ENCODE measurements at places on chromosomes 11 and 22.

DNA sequence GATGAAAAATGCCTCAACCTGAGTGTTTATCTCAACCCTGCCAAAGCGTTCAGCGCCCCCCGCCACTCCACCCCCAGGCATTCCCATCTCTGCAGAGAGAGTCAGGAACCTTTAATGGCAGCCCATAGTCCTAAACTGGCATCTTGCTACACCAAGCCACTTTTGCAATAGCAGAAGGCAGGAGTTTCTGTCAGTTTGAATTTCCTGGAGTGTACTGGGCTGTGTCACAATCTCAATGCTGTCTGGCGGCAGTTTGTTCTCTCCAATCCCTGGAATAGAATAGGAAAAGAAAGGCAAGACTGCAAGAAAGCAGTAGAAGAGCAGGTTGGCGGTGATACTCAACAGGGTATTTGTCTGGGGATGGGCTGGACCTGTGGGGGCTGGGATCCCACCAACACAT is 32.9 kb upstream of the FLI1 start:
- DNase-seq, result no peak

GRCh38 chr11:119586181-119586580 is 142.8 kb downstream of the NECTIN1 start:
- DNase-seq, result no peak

GRCh38 chr11:6635082-6635932 is 16.1 kb upstream of the TPP1 start:
- DNase-seq, result peak; percentile 34

GRCh38 chr11:126113515-126113957 is 50.9 kb upstream of the CDON start:
- peak; percentile 84 for DNase-seq

- peak; percentile 5 for DNase-seq
Observed at GRCh38 chr11:59705294-59705693, 8.4 kb downstream of the OR10V1 start.

DNA sequence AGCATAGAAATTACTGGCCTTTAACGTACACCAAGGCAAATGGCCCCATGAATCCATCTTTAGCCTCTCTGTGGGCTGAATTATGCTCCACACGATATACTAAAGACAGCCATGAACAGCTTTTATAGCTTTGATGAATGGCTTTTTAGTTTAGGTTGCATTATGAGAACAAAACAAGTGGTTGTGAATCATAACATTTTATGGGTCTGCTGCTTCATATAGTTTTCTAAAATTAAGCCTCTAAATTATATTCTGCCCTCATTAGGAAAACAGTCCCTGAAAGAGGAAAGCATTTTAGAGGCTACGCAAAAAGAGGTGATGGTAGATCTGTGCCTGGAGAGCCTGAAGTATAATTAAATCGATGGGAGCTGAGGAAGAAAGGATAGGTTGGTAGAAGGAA is 221.3 kb downstream of the CADM1 start:
- no peak for DNase-seq

DNA sequence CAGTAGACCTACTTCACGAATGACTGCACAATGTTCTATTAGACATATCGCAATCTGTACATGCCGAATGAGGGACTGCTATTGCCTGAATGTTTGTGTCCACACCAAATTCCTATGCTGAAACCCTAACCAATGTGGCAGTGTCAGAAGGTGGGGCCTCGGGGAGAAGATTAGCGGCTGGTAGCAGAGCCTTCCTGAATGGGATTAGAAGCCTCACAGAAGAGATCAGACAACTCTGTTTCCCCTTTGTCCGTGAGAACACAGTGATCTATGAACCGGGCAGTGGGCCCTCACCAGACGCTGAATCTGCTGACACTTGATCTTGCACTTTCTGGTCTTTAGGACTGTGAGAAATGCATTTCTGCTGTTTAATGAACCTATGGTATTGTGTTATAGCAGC is 33.1 kb downstream of the LRFN4 start:
- no peak for DNase-seq

- no peak for DNase-seq
Observed at GRCh38 chr22:10780281-10780680, 4747.7 kb upstream of the OR11H1 start.

DNA sequence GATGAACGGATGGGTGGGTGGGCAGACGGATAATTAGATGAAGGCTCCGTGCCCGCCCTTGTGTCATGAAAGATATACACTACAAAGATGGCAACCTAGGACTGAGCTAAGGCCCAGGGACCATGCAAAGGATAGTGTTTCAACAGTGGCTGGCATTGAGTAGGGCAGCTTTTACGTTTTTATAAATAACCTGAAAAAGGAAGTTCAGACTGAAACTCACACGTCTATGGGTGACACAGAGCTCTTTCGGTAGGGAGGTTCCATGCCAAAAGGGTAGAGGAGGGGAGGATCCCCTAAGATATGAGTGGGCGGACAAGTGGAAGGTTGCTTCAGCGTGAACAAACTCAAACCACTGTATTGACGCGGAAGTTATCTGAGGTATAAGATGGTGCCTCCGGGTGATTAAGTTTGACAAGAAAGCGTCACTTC is 90.5 kb downstream of the UBASH3B start:
- no peak for DNase-seq

DNA sequence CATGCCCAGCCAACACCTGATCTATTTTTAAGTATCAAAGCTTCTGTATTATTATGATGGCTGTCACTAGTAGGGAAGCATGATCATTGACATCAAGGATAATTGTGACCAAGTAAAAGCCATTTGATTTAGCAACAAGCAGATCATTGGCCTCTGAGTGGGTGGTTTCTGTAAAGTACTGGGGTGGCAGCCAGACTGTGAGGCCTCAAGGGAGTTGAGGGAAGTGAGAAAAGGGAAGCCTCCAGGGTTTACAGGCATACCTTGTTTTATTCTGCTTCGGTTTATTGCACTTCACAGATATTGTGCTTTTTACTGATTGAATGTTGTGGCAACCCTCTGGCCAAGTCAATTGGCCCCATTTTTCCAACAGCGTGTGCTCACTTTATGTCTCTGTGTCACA is 60.1 kb downstream of the PRR5L start:
- no peak for DNase-seq

- peak; percentile 24 for DNase-seq
Observed at GRCh38 chr11:45087086-45087899, 59.1 kb upstream of the PRDM11 start.

GRCh38 chr11:119591836-119592310 is 137.1 kb downstream of the NECTIN1 start:
- DNase-seq, result no peak

DNA sequence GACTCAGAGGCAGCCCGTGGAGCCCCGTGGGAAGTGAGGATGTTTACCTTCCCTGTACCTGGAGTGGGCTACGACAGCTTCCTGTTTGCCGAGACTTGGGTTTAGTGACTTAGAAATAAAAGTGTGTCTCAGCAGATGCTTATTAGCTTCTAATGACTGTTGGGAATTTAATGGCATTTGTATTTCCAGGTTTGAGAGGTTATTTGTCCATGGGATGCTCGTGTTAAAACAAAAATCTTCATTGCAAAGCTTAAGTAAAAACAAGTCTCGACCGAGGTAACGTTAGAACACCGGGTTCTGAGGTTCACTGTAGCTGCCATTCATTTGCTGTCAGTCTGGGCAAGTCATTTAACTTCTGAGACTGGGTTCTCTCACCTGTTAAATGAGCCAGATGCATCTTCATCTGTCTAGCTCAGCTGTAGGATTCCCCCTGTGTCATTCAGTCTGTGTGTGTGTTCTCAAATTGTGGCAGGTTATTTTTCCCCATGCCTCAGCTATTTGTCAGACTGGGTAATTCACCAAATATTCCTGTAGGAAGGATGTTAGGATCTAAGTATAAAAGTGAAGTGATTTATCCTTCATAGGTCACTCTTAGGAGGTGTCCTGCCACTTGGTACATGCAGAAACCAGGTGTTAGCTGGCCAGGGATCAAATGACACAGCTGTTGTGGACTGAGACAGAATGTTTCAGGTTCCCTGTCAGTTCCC is 791 bp downstream of the EI24 start:
- DNase-seq, result no peak

DNA sequence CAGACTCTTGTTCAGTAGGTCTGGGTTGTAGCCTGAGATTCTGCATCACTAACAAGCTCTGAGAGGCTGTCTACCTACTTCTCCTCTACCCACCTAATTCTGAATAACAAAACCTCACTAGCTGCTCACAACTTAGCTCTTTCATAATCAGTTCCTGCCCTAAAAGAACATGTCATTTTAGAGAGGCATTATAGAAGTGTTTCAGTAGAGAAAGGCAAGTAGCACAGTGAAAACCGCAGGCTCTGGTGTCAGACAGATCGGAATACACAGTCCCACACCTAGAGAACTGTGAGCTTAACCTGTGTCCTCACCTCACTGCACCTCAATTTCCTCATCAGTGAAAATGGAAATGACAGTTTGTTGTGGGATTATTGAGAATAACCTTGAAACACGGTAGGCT is 1337.6 kb upstream of the TENM4 start:
- no peak for DNase-seq

GRCh38 chr22:41619979-41620588 is 759 bp downstream of the DESI1 start:
- no peak for DNase-seq

- no peak for DNase-seq
Observed at GRCh38 chr11:33109294-33109895, 51.9 kb downstream of the CSTF3 start.

DNA sequence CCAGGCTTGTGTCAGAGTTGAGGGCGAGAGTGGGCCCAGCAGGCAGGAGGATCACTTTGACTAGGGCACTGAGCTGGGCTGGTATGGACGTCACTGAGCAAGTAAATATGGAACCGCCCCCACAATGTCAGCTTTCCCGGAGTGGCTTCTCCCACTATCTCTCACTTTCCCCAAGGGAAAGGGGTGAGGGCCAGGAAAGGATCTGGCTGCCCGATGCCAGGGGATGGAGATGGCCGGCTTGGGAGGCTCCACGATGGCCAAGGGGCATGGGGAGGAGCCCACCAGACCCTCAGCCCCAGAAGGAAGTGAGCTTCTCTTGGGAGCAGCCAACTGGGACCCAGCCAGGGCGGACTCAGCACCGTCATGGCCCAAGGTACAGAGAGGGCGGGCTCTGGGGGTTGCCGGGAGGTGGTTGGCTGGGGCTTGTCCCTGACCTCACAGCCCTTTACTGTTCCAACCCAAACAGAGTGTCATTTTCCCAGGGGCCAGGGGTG is 8.7 kb downstream of the PRDM11 start:
- DNase-seq, result no peak

DNA sequence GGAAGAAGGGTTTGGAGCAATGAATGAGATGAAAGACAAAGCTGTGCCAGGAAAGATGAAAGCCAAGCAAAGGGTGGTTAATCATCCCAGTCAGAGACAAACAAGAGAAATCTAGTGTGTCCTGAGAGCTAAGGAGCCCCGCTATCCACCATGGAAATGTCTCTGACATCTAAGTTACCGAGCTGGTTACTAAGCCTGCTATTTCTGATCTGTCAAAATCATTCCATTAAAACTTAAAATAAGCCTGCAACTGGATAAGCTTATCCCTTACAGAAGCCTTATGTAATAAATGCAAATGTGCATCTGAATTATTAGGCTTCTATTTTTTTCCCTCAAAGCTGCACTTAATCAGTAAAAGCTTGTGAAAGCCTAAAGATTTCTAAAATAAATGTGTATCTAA is 22.1 kb upstream of the SESN3 start:
- no peak for DNase-seq

DNA sequence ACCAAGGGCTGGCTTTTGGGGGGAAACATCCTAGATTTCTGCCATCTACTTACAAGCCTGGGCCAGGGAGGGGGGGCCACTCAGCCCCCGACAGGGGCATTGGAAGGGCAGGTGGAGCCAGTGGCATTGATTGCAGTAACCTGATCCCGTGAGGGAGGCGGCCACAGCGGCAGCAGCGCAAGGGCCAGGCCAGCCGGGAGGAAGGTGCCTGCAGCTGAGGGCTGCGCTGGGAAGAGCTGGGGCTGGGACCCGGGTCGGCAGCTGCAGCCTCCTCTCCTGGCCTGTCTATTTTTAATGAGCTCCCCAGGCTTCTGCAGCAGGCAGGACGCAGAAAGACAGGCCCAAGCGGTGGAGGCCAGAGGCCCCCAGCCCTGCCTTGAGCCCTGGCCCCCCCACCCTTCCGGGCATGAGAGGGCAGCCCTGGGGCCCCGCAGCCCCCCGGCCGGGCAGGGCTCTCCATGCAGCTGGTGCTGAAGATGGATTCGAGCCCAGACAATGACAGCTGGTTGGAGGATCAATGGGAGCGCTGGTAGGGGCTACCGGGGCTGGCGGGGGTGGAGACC is 10.6 kb downstream of the FREY1 start:
- no peak for DNase-seq

GRCh38 chr22:44730022-44730393 is 22.4 kb upstream of the ARHGAP8 start:
- no peak for DNase-seq

DNA sequence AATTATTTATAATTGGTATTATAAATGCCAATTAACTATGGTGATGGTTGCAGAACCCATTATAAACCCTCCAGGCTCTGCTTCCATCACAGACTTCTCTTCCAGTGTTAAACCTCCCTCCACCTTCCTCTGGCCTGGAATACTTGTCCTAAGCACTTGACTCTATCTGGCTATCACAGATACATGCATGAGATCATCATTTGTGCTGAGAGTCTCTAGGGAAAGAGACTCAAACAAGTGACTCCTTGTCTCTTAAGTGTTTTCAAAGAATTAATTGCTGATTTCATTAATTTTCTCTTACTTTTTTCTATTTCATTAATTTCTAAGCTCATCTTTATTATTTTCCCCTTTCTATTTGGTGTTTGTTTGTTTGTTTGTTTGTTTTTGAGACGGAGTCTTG is 29.1 kb downstream of the RTL6 start:
- no peak for DNase-seq

DNA sequence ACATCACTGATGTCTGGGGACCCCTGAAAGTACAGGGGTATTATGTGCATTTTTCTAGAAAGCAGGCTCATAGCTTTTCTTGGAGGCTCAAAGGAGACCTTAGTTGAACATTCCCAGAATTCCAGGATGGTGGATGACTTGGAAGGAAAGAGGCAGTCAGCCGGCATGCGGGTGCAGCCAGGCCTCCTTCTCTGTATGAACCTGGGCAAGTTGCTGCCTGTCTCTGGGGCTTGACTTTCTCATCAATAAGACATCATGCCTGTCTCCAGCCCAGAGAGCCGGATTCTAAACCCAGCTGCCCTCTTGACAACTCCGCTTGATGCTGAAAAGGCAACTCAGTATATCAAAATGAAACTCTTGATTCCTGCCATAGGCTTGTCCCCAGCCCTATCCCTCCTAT is 12.6 kb downstream of the MS4A15 start:
- DNase-seq, result no peak

GRCh38 chr11:71504531-71504930 is 22.5 kb upstream of the KRTAP5-7 start:
- DNase-seq, result no peak

GRCh38 chr11:11318961-11319360 is 34.1 kb downstream of the CSNK2A3 start:
- DNase-seq, result no peak

GRCh38 chr11:65307298-65308229 is 7.1 kb upstream of the CDC42EP2 start:
- DNase-seq, result no peak
